ENCODE measurements at places on chromosomes 3 and 15.

DNA sequence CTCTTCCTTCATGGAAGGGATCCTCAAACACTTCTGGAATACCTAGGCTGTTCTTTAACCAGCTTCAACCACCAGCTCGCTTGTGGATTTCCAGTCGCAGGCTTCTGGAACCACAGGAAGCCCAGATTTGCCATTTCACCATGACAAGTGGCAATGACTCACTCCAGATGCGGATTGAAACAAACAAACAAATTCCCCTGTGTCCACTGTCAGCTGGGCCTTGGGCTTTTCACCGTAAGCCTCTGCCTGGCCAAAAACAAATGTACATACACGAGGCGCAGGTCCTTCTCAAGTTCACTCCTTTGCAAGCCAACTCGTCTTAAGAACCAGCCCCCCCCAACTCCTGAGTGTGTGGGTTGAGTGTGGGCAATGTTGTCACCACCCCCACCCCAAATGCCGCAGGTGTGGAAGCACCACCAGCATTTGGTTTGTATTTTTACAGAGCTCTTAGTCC lies 8.8 kb downstream of the BCL6 start:
- no peak for DNase-seq

GRCh38 chr3:97439373-97439772 lies 325.2 kb upstream of the ARL6 start:
- no peak for DNase-seq

DNA sequence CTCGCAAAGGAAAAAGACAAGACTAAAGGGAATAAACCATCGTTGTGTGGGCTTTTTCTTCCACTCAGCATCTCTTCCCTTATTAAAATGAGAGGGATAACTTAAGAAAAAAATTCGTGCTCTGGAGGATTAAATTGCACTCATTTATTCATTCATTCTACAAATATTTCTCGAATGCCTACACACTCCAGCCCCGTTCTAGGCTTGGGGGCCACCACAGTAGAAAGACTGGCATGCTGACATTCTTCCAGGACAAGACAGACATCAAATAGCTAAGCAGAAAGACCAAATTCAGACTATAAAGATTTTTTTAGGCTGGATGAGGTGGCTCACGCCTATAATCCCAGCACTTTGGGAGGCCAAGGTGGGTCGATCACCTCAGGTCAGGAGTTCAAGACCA lies 65.3 kb upstream of the IL12A start:
- no peak for DNase-seq

DNA sequence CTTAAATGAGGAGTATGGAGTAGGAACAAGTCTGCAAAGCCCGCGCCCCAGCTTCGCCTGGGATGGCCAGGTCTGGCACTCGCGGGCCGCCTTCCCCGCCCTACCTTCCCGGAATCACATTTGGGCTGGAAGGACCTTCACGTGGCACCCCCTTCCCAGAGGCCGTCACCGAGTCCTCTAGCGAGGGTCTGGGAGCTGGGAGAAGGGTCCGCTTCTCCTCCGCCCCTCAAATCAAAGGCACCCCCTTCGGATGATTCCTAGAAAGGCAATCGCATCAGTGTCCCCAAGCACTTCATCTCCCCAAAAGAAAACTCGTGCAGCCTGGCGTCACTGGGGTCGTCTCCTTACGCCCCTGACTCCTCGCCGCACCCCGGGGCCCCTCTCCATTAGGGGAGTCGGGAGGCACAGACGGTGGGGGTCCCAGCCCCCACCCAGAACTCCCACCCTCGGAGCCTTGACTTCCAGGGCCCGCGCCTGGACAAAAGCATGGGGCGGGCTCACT lies 380 bp downstream of the MYLK start:
- peak; percentile 8 for DNase-seq

DNA sequence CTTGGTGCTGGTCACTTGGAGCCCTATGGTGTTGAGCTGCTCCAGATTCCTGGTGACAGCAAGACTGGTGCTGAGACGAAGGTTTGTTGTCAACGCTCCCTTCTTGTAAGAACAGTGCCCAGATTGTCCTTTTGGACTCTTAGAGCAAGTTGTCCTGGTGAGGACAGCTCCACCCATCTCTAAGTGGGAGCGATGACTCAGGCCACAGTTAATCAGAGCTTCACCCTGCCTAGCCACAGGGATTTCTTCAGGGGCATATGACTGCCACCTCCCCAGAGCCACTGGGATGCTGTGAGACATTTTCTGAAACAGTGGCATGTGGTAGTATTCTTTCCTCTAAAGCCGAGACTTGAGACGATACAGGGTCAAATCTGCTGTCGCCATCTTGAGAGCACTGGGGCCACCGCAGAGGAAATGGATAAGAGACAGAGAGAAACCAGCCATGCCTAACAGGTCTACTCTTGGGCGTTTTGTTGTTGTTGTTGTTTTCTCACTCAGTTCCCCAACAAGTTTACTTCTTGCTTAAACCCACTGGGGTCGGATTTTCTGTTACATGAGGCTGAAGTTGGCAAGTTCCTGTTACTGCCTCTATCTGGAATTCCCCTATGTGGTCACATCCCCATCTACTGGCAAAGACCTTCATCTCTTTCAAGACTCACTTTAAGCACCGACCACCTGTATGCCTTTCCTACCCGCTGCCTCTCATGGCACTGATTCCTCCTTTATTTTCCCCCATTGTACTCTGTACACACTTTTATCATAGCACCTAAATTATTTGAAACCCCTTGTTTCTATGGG lies 16.0 kb upstream of the PCOLCE2 start:
- no peak for DNase-seq

DNA sequence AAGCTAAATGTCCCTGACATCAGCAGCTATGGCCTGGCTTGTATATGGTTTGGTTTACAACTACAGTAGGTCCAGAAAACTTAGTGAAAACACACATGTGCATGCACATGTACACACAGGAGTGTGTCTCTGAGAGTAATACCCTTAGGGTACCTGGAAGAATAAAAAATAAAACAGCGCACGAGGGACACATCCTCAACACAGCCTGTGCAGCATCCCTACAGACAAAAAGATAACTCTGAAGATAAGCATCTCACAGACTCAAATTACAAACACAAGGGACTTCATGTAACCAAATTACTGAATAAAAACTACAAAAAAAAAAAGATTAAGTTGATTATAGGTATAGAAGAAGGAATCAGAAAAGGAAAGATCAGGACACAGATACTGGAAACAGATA lies 108.8 kb downstream of the CTNNB1 start:
- no peak for DNase-seq

DNA sequence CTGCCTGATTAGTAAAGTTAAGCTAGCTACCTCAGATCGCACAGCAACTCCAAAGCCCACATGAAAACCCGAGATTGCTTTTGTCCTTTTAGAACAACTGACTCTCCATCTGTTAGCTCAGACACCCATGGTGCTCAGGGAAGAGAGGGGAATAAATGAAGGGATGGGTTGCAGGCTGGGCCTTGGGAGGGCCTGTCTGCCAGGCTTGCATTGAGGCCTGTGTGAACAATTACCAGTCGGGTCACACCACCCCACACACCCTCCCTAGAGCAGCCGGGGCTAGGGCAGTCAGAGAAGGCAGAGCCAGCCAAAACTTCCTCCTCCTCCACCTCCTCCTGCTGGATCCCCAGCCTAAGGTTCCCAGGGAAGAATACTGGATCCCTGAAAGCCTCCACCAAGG lies 8.8 kb upstream of the PRKAR2A start:
- DNase-seq = no peak

DNA sequence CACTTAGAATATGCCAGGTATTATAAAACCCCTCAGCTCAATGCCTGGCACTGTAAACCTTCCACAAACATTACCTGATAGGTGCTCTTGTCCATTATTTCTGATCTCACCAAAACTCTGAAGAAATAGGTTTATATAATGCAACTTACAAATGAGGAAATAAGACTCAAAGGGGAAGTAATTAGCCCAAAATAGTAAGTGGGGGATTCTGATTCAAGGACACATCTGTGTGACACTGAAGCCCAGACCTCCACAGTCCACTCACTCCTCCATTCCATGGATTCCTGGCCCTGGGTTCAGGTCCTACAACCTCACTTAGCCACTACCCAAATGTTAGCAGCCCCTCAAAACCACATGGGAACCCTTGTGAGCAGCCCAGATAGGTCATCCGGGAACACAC lies 49.9 kb downstream of the TRANK1 start:
- DNase-seq = no peak

- DNase-seq = no peak
Measured at GRCh38 chr3:151765685-151766084, 32.0 kb downstream of the AADACL2 start.

- DNase-seq = no peak
Measured at GRCh38 chr3:183381179-183381578, 47.2 kb downstream of the MCF2L2 start.

GRCh38 chr3:180287703-180288102 lies 251.0 kb upstream of the PEX5L start:
- DNase-seq = no peak
